ENCODE measurements at places on chromosomes 11 and 22. TPM values are rescaled to one million over a fixed set of nuclear protein-coding genes. Genes with fewer than 3 reads are reported as not detected.

The TLCD5 gene
- total RNA-seq, result 7.1 TPM

The UCP3 gene
- 0.85 TPM for total RNA-seq

DNA sequence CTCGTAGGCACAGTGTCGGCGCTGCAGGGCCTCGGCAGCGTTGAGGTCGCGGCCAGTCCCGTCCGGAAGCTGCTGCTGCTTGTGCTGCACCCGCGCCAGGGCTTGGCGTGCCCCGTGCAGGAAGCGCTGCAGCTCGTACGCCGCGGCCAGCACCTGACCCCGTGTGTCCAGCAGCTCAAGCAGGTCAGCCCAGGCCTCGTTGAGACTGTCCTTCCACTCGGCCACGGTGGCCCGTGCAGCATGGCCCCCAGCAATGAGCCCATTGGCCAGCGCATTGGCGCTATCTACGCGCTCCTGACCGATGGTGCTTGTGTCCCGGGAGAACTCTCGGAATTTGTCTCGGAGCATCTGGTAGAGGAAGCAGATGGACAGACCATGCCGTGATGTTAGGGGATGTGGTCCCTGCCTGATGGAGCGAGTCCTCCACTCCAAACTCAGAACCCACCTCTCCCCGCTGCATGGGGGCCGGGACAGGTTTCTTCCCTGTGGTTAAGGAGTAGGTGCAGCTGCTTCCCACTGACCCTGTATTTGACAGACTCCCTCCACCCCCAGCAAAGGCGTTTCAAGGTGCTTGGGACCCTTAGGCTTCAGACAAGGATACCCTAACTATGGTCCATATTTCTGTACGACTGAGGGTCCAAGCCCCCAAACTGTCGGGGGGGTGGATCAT, 13.8 kb upstream of the RBM4B start:
- H3K36me3 ChIP-seq, result peaks cover 91% of the 10 kb centered on the region
- H3K4me1 ChIP-seq, result no peaks in the 10 kb centered on the region
- no peak overlapping the region for H3K4me3 ChIP-seq
- no peak for DNase-seq
- H3K27ac ChIP-seq, result no peak overlapping the region
- no peaks in the 10 kb centered on the region for H3K27me3 ChIP-seq

DNA sequence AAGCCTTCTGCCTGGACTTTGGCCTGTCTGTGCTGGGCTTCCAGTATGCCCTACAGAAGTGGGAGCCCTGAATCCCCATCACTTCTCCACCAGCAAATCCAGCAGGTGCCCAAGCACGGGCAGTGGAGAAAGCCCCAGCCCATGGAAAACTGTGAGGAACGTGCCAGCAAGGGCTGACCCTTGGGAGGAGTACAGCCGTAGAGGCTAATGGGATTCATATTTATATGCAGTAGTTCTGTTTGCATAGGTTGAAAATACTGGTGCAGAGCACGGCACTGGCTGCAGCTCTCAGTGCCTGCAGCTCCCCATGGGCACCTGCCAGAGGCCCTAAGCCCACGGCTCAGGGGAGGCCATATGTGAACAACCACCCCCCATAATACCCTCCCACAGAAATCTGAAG, 10.1 kb downstream of the NAGA start:
- no peaks in the 10 kb centered on the region for H3K27me3 ChIP-seq
- H3K36me3 ChIP-seq, result peaks cover 64% of the 10 kb centered on the region
- H3K27ac ChIP-seq, result no peak overlapping the region
- H3K4me1 ChIP-seq, result peaks cover 7% of the 10 kb centered on the region
- DNase-seq, result no peak
- H3K4me3 ChIP-seq, result no peak overlapping the region
